H7 (cell line): ENCODE measurements at places on chromosomes 1 and 21. TPM values are rescaled to one million over a fixed set of nuclear protein-coding genes. Genes with fewer than 3 reads are reported as not detected.

The GRIK1 gene
- total RNA-seq, result not detected in 2 replicates

The CTSE gene
- total RNA-seq, result not detected in 2 replicates

The S100A7A gene
- not detected in 2 replicates for total RNA-seq

The ELF3 gene
- total RNA-seq, result 3.6 and 6.9 TPM in 2 replicates

The RAP1GAP gene
- total RNA-seq, result 9.4 and 10.1 TPM in 2 replicates

The LAMC2 gene
- 2.0 and 3.0 TPM in 2 replicates for total RNA-seq

The AADACL4 gene
- not detected in 2 replicates for total RNA-seq

The CELA3A gene
- not detected in 2 replicates for total RNA-seq

The ZNF683 gene
- not detected in 2 replicates for total RNA-seq

The HLCS gene
- total RNA-seq, result 13.0 and 14.3 TPM in 2 replicates

The SYDE2 gene
- 13.0 and 15.6 TPM in 2 replicates for total RNA-seq

The MLLT11 gene
- total RNA-seq, result 37.2 and 45.9 TPM in 2 replicates

The IL19 gene
- total RNA-seq, result not detected in 2 replicates

The PERM1 gene
- total RNA-seq, result not detected in 2 replicates

The CHI3L1 gene
- total RNA-seq, result 0.37 and 0.42 TPM in 2 replicates

The SOX13 gene
- total RNA-seq, result 94.4 and 120 TPM in 2 replicates

The TMIGD3 gene
- total RNA-seq, result 0.17 TPM in 1 of 2 replicates, not detected in the other

The FMOD gene
- total RNA-seq, result not detected in 2 replicates

The CHIA gene
- not detected in 2 replicates for total RNA-seq

The HOOK1 gene
- 9.1 and 20.7 TPM in 2 replicates for total RNA-seq

The FTCD gene
- 1.6 TPM in 1 of 2 replicates, not detected in the other for total RNA-seq

The NTRK1 gene
- total RNA-seq, result 0.07 and 0.22 TPM in 2 replicates

The TRABD2B gene
- 2.0 and 4.4 TPM in 2 replicates for total RNA-seq

The CYP4X1 gene
- 2.0 and 2.9 TPM in 2 replicates for total RNA-seq

The LIPI gene
- total RNA-seq, result not detected in 2 replicates

The SMCP gene
- not detected in 2 replicates for total RNA-seq

The COL6A2 gene
- total RNA-seq, result 127 and 143 TPM in 2 replicates

The PTPN7 gene
- total RNA-seq, result 0.24 and 0.55 TPM in 2 replicates

The POU3F1 gene
- 2.9 and 4.8 TPM in 2 replicates for total RNA-seq

The RGS8 gene
- total RNA-seq, result 2.3 and 14.2 TPM in 2 replicates
